OCI-M1 (cell line): ENCODE measurements at places on chromosomes 4 and X.

GRCh38 chrX:34218063-34218462, 85.9 kb upstream of the FAM47A start:
- peak; percentile 8 for DNase-seq

DNA sequence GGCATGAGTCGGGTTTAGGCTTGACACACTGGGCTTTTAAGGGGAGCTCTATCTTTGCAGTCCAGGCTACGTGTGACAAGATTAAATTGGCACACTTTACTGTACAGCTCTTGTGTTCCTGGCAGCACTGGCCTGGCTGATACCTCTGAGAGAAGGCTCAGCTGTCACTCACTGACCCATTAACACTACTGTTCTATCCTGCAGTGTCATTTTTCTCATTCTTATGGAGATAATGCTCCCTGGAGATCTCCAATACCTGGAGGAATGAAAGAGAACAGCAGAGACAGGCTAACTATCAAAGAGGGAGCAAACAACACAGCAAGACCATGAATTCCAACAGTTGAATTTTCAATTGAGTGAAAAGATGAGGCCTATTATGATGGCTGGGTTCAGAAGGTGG, 1.7 kb upstream of the PDHA2 start:
- no peak for DNase-seq

DNA sequence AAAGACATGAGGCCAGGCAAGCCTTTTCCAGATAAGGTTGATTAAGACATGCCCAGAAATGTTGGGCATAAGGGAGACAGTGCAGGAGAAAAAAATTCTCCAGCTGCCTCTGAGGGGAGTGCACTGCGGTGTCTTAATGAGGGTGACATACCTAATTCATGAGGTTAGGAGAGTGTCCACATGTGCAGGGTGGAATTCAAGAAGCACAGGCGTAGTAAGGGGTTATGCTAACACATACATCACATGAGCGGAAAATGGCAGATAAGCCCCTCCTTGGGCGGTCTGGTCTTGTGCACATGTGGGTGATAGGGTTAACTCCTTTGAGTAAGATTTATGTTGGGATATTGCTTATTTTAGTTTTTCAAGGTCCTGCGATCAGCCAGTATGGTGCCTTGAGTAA, 122.4 kb downstream of the PHKA2 start:
- DNase-seq, result no peak

GRCh38 chr4:135777361-135777760, 1575.8 kb upstream of the PABPC4L start:
- no peak for DNase-seq

DNA sequence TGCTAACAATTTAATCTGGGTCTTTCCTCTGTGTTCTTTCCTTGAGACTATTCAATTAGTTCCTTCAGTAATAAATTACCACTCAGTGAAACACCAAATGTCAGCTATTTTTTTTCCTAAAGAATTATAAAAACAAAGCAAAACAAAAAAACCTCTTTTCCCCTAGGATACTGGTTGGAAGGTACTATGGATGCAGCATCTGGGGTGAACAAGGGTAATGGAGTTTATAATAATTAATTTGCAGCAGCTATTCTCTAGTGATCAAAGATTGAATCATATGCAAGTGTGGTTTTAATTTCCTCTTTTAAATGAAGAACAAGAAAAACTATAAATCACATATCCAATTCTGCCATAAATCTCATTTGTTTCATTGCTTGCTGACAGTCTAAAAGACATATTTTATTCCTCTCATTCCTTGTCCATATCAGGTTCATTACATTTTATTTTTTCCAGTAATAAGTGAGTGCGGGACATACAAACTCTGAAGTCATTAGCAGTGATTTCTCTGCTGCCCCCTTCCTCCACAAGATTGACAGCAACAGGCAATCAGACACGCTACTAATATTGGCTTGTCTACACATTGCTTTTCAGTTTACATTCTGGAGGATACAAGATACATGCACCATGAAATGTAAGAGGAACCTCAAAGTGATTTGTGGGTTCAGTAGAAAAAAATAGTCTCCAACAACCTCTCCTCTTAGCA, 1093.4 kb upstream of the SLIT2 start:
- no peak for DNase-seq

GRCh38 chrX:101407167-101407747, 468 bp downstream of the GLA start:
- DNase-seq, result peak; percentile 49

DNA sequence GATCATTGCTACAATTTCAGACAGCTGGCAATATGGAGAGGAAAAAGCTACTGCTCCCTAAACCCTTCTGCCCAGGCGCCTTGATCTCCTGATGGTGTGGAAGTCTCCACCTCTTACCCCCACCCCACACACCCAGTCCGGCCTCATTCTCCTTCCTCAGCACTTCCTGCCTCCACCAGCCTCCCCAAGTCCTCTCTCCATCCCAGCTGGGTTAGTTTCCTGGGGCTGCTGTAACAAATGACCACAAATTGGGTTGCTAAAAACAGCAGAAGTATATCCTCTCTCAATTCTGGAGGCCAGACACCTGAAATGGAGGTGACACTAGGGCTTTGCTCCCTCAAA, 1.1 kb upstream of the CCNQ start:
- no peak for DNase-seq

DNA sequence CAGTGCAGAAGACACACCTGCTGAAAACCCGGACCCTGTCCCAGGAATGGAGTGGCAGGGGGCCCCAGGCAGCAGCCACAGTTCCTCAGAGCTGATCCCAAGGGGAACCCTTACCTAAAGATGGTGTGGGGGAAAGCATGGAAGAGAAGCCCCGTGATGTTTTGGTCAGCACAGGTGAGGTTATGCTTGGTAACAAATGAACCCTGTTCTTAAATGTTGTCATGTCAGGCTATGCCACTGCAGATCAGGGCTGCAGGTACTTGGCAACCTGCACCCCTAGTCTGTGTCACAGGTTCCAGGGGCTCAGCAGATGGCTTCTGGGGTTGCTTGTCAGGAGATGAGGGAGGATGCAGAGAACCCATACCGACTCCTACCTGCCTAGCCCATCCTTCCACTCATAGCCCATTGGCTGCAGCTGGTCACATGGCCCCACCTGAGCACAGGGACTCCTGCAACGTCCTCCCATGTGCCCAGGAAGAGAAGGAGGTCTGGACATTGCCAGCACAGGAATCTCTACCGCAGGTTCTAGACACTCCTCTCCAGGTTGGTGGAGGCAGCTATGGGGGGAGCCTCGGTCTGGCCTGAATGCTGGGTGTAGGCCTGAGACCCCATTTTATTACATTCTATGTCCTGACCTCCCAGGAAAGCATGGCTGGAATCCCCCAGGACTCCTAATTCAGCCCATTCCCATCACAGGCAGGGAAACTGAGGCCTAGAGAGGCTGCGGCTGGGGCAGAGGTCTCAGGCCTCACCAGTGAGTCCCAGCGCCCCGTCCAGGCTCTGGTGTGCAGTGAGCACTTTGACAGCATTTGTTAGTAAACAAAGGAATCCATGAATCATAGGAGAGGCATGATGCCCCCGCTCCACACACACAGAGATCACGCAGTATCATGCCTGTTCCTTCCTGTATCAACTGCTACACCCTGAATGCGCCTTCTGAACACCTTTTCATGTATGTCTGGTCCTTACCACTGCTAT, 51.1 kb downstream of the ADRA2C start:
- DNase-seq, result no peak

GRCh38 chr4:20248155-20248558, 3.5 kb upstream of the SLIT2 start:
- peak; percentile 83 for DNase-seq

- DNase-seq, result no peak
Observed at GRCh38 chrX:135425026-135425965, 3.6 kb downstream of the SMIM10L2A start.

DNA sequence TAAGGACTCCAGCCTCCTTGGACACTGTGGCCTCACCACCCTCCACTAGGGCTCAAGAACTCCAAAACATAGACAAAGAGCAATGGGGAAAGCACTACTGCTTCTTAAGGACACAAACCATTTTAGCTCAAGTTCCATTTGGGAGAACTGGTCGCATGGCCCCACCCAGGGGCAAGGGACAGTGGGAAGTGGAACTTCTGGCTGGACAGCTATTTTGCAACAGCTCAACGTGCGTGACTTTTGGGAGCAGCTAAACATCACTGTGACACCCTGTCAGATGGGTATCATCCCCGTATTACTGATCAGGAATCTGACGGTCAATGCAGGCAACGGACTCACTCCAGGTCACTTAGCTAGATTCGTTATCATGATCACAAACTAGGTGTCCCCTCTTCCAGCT, 9.0 kb upstream of the GLOD5 start:
- no peak for DNase-seq

DNA sequence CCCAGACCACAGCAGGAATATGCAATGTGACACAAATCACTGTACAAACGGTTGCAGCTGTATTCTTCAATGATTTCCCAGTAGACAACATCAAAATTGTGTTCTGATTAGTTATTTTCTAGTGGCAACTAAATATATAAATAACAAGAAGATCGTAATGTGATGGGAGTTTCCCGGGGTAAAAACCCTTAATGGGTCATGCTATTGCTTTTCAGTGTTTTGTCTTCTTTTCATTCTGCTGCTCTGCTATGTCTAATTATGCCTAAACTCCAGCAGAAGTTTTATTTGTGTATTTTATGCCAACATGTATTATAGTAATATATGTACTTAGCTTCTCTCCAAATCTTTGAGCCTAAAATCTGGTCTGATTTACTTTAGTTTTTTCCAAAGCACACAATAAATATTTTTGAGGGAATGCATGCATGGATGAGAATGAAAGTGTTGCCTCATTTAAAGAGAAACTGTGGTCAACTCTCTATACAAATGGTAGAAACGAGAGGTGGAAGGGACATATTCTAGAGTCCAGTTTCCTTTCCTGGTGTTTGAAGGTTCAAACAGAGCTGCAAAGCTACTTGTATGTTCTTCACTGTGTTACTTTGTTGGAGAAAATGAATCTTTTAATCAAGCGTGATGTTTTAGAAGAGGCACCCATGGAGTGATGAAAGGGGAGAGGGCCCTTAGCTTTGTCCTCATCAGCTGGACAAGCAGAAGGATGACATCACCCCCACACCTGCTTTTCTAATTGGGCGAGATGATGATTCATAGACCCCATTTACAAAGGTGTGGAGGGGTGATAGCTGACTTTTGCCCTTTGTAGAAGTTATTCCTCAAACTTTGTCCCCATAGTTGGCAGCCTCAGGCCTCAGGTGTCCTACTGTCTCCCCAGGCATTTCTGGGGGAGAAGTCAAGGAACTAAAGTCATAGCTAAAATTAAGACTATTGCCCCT, 129.7 kb downstream of the FRAS1 start:
- DNase-seq, result no peak

- peak; percentile 94 for DNase-seq
Observed at GRCh38 chrX:79138658-79139241, 5.7 kb upstream of the GPR174 start.

DNA sequence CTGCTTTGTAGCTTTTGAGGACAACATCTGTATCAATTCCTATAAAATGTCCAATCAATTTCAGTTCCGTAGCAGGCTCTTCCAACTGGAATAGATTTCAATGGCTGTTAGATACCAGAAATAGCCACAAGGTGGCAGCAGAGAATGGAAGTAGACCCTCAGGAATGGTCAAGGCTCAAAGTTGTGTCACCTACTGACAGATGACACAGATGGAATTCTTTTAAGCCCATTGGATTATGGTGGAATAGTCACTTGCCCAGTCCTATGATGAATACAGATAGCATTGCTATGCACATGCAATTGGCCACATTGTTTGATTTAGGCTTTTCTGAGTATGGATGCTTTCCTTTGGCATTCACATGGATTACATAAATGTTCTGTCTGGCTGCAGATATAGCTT, 130.4 kb upstream of the RADX start:
- peak; percentile 80 for DNase-seq

DNA sequence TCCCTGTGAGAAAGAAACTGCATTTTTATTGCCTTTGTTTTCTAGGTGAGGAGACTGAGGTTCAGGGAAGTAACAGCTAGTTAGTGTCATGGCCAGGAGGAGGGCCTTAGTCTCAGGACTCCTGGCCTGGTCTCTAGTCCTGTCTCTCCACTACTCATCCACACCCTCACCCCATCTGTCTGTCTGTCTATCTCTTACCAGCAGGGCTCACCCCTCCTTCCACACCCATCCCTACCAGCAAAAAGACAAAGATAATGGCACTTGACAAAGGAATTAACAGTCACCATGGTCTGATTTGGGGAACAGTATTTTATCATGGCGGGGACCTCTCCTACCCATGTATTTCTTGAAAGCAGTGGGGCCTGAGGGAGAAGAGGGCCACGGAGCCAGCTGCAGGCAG, 125.8 kb downstream of the REPS2 start:
- DNase-seq, result no peak

DNA sequence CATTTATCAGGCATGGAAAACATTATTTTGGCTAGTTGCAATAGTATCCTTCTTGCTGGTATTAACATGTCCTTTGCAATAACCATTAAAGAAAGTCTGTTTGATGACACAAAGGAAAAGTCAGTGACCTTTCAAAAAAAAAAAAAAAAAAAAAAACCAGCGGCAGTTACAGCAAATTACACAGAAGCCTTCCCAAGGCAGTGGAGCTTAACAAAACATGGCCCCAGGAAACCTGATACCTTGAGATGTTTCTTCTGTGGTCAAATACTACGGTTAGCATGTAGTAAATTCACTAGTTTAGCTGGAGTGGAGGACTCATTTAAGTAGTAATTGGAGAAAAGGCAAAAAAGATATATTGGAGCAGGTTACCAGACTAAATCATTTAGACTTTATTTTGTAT, 359.1 kb downstream of the DACH2 start:
- DNase-seq, result no peak

DNA sequence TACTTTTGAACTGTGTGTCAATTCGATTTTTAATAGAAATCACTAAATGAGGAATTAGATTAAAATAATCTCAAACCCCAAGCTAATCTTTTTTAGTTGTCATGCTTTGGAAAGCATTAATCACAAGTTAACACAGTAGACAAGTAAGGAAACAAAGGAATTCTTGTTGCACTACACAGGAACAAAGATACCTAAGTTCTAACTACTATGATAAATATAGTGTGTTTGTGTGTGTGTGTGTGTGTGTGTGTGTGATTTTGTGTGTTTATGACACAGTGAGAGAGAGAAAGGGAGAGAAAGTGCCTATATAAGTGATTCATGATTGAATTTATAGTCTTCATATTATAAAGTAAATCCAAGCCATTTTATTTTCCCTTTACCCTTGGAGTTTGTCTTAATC, 931.4 kb downstream of the PCDH7 start:
- no peak for DNase-seq

GRCh38 chr4:19729886-19730651, 521.6 kb upstream of the SLIT2 start:
- DNase-seq, result peak; percentile 23

DNA sequence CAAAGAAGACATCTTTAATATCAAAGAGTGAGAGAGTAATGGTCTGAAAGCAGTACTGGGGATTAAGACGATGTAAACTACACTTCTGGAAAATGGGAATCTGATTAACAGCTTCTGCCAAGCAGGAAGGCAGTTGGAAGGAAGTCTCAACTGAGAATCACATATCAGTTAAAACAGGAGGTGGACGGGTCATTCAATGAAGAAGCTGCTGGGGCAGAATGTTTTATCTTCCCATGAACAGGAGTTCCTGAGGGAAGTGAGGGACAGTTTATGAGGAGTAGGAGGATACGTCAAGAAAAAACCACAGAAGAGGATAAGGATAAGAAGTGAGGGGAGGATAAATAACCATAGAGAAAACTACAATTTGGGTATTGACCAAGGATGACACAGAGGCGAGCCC, 38.7 kb upstream of the MAGEA10 start:
- peak; percentile 80 for DNase-seq
